Stimulated activated CD4-positive, alpha-beta T cell treated with anti-CD3 and anti-CD28 coated beads, Interleukin-1b, Interleukin-23, amount 100 ng/mL, for 24 hours (primary cell): ENCODE measurements at places on chromosomes 12 and 14.

GRCh38 chr12:12404297-12404696, 47.4 kb downstream of the BORCS5 start:
- DNase-seq = no peak

DNA sequence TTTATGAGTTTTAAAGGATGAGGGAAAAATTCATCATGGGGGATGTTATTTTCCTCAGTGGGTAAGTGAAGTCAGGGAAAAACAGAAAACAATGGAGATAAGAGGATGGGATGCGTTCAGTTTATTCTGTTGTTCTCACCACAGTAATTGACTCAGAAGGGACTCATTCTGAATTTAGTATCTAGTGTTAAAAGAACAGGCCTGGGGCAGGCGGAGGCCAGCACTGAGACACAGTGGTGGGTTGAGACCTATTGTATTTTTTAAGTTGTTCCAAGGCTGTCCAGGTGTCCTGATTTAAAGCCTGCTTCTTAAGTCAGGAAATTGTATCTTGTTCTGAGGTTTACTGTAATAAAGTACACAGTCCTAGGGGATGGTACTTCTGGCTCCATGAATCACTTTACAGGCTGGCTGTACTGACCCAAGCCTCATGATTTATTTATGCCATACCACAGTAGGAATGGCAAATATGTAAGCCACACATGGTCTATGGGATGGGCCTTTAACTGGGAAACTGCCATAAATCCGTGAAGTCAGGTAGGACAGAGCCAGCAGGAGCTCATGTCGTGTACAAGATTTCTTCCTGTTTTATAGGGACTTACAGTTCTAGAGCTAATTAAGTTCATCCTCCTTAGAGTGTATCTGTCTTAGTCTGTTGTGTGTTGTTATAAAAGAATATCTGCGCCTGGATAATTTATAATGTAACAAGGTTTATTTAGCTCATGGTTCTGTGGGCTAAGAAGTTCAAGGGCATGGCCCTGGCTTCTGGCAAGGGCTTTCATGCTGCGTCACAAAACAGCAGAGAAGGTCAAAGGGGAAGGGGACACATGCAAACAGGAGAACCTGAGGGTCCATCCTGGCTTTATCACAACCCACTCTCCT, 244.1 kb downstream of the FBXL14 start:
- DNase-seq = no peak

GRCh38 chr12:131384544-131384855, 326.4 kb upstream of the SFSWAP start:
- DNase-seq = no peak

DNA sequence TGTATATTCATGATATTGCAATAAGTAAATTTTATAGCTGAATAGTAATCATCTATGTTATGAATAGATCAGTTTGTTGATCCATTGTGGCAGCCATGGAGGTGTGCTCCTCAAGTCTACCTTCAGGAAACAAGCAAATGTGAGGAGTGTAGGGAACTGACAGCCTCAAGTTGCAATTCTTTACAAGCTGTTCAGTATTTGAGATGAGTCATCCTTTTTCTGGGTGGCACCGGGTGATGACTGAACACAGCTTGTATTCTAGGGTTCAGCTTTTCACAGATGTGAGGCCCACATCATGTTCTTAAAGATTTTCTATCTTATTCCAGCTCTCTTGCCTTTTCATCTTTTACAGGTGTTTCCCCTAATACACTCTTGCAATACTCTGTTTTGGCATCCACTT, 452.4 kb downstream of the KCNH5 start:
- no peak for DNase-seq

- no peak for DNase-seq
Measured at GRCh38 chr12:99704036-99704435, 56.5 kb downstream of the GARIN6 start.

DNA sequence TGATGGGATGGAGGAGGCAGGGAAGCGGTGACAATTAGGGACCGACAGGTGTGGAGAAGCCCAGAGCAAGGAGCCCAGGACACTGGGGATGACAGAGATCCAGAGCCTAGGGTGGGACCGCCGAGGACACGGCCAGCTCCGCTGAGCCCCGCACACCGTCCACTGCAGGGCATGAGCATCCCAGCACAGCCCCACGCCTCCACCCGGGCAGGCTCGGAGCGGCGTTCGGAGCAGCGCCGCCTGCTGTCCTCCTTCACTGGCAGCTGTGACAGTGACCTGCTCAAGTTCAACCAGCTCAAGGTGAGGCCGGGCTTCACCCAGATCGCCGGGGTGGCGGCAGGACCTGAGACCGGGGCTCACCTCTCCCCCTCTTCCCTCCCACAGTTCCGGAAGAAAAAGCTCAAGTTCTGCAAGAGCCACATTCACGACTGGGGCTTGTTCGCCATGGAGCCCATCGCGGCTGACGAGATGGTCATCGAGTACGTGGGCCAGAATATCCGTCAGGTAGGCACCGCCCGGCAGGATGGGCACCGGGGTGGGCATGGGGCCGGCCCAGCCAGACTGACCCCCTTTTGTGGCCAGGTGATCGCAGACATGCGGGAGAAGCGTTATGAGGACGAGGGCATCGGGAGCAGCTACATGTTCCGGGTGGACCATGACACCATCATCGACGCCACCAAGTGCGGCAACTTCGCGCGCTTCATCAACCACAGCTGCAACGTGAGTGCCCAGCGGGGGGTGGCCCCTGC, 23.7 kb downstream of the SETD1B start:
- DNase-seq = no peak

- no peak for DNase-seq
Measured at GRCh38 chr12:122874081-122874480, 21.8 kb downstream of the VPS37B start.

DNA sequence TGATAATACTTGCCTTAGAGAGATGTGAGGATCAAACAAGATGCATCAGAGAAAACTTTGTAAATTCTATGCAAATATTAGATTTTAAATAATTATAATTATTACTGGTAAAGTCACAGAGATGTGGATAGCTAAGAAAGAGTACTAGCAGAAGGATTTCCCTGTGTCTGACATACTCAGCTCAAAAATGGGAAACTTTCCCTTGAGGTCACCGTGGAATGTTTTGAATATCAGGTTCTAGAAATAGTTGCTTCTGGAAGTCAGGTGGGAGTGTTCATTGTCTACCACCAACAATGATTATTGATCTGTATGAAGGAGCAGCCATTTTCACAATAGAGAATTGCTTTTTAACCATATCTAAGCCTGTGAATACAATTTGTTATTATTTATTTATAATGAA, 71.7 kb downstream of the FLRT2 start:
- DNase-seq = no peak

DNA sequence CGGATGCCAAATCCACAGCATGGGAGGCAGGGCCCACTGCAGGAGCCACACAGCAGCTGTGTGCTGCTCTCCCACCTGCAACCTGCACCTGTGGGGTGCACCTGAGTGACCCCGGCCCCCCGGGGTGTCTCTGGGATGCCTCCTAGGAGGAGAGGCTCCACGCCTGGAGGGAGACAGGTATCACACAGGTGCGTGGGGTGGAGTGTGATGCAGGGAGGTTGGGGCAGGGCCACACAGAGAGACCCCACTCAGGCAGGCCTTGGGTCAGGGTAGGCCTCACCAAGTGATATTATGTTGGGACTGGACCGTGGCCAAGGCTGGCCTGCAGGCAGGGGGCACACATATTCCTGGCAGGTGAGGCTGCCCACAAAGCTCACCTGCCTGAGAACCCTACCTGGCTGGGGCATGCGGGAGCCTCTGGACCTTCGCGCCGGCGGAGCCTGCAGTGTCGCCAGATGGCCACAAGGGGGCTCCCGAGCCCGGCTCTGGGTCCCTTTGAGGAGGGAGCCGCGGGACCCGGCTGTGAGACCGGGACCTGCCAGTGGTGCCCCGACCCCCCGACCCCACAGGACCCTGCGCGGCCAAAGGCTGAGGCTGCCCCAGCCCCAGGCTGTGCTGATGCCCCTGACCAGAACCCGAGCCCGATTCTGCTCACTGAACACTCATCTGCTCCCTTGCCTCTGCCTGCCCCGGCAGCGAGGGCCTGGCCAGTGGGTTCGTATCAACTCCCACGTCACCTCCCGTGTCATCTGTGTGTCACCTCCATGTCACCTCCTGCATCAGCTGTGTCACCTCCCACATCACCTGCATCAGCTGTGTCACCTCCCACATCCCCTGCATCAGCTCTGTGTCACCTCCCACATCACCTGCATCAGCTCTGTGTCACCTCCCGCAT, 11.4 kb downstream of the TMEM121 start:
- DNase-seq = peak; percentile 58

GRCh38 chr14:54428527-54428926, 12.6 kb downstream of the CNIH1 start:
- no peak for DNase-seq

DNA sequence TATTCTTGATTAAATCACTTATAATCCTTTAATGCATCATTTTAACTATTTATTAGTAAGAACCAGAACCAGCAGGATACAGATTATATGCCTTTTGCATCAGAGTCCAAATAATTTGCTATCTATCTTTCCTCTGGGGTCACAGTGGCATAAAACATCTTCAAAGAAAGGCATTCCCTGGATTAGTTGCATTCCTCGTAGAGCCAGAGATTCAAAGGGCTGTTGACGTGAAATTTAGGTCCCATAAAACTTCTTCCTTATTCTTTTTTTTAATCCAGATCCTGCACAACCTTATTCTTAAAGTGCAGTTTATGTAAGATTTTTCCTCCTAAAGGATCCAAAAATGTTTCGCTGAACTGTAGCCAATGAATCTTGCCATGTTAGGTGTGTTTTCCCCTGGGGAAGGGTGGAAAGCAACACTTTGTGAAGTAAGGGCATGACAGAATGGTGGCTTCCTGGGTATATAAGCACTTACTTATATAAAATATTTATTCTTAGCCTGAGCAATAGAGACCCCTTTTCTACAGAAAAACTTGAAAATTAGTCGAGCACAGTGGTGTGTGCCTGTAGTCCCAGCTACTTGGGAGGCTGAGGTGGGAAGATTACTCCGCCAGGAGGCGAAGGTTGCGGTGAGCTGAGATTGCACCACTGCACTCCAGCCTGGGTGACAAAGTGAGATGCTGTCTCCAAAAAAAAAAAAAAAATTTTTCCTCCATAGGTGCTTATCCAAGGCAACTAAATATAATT, 208.7 kb downstream of the PCNX1 start:
- DNase-seq = no peak

- DNase-seq = no peak
Measured at GRCh38 chr12:111450676-111451075, 45.0 kb downstream of the SH2B3 start.

- DNase-seq = no peak
Measured at GRCh38 chr14:38994731-38995130, 108.3 kb downstream of the SEC23A start.
